Testis (tissue), 5 donors: ENCODE measurements at places on chromosomes 2 and 18. TPM values are rescaled to one million over a fixed set of nuclear protein-coding genes. Genes with fewer than 3 reads are reported as not detected.

GRCh38 chr18:56825878-56826277 lies 174.7 kb downstream of the WDR7 start:
- no peak overlapping the region for H3K27ac ChIP-seq
- H3K36me3 ChIP-seq, result no peaks in the 10 kb centered on the region
- no peak overlapping the region for H3K4me3 ChIP-seq
- no peaks in the 10 kb centered on the region for H3K27me3 ChIP-seq

DNA sequence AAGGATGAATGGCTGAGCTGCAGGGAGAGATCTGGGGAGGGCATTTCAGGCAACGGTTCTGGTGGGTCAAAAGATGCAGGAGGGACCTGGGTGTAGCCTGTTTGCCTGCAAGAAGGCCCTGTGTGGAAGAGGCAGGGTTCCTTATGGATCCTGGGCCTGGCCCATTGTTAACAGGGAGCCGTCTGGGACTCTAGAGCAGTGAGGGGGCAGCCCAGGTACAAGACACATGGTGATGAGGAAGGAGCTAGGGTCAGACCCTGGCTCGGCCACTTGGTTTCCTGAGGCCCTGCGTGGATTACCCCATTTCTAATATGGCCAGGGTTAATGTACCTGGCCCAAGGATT lies 124.9 kb downstream of the GLI2 start:
- no peaks in the 10 kb centered on the region for H3K27me3 ChIP-seq
- no peak overlapping the region for H3K4me3 ChIP-seq
- peaks cover 29% of the 10 kb centered on the region for H3K4me1 ChIP-seq
- no peak overlapping the region for H3K27ac ChIP-seq
- no peak for DNase-seq

DNA sequence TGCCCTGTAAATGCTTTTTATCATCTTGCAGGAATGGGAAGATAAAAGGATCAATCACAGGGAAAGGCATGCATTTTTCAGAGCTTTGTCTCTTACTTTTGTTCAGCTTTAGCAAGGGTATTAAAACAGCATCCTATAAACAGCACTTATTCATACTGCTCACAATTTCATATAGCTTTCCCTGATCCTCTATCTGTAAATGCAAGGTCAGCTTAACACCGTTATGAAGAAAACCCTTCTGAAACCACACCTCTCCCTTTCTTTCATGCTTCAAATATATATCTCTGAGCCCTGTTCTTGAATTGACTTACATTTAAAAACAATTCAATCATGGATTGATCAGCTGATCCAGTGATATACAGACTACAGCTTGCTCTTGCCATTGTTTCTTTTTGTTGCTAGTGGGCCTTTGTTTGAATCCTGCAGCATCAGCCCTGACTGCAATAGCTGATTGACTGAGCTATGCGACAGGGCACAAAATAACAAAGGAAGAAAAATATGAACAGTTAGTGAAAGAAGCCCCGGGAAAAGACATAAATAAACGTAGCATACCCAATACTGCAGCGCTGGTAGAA lies 795.5 kb upstream of the CDH2 start:
- no peak for DNase-seq
- H3K4me3 ChIP-seq, result no peak overlapping the region
- no peak overlapping the region for H3K27ac ChIP-seq
- no peaks in the 10 kb centered on the region for H3K4me1 ChIP-seq
- H3K27me3 ChIP-seq, result no peaks in the 10 kb centered on the region

GRCh38 chr2:24825883-24826772 lies 32.9 kb downstream of the CENPO start:
- no peaks in the 10 kb centered on the region for H3K27me3 ChIP-seq
- H3K27ac ChIP-seq, result no peak overlapping the region
- peaks cover 5% of the 10 kb centered on the region for H3K4me1 ChIP-seq
- DNase-seq, result peak; percentile 12

DNA sequence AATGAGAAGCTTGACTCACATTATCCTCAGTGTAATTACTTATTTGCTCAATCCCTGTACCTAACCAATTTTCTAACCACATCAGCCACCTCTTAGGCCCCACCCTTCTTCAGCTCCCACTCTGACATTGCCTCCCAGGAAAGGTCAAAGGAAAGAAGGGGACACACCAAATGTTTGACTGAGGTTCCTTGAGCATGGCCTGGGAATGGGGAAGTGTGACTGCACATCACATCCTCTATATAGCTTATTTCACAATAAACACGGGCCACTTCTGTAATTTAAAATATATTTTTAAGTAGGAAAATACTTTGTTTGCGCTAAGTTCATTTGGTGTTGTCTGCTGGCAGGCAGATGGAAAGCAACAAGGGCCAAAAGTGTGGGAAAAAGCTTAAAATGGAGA lies 3.0 kb upstream of the FIGLA start:
- no peaks in the 10 kb centered on the region for H3K27me3 ChIP-seq
- DNase-seq, result no peak
- no peak overlapping the region for H3K27ac ChIP-seq
- H3K4me1 ChIP-seq, result peaks cover 5% of the 10 kb centered on the region

DNA sequence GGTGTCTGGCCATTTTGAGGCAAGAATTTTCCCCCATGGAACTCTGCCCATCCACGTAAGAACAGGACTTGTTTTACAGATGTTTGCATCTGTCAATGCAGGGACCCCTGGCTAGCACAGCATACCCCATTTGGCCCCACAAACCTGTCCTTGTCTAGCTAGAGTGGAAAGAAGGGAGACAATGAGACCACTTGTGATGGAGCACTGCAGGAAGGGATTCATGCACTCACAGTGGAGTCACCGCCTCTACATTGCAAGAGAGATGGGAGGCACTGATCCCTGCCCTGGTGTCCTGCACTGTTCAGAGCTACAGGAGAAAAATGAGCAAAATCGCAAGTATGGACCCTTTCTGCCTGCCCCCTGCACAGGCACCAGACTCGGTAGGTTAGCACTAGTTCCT lies 32.5 kb downstream of the NPAS2 start:
- H3K27ac ChIP-seq, result no peak overlapping the region
- H3K4me1 ChIP-seq, result no peaks in the 10 kb centered on the region
- no peaks in the 10 kb centered on the region for H3K36me3 ChIP-seq
- H3K27me3 ChIP-seq, result no peaks in the 10 kb centered on the region
- DNase-seq, result no peak

- H3K27ac ChIP-seq, result no peak overlapping the region
- no peak for DNase-seq
- H3K4me3 ChIP-seq, result no peak overlapping the region
- no peaks in the 10 kb centered on the region for H3K27me3 ChIP-seq
Measured at GRCh38 chr2:28439127-28439526, 46.5 kb downstream of the FOSL2 start.

DNA sequence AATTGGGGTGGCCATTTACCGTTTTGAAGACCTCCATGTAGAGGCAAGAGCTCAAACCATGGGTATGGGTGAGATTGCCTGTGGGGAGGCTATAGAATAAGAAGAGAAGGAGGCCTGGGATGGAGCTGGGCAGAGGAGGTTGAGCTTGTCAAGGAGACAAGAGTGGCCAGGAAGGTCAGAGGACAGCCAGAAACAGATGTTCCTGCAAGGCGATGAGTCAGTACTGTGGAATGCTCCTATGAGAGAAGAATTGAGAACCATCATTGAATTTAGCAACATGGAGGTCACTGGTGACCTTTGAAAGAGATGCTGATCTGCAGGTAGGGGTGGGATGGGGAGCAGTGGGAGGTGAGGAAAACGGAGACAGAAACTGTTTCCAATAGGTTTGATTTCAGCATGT lies 3.5 kb downstream of the ACSL3 start:
- no peak for DNase-seq
- peaks cover 35% of the 10 kb centered on the region for H3K4me1 ChIP-seq
- H3K4me3 ChIP-seq, result no peak overlapping the region
- H3K27me3 ChIP-seq, result no peaks in the 10 kb centered on the region

GRCh38 chr2:219099329-219099728 lies 38.6 kb upstream of the IHH start:
- DNase-seq, result no peak
- H3K27ac ChIP-seq, result no peak overlapping the region
- no peaks in the 10 kb centered on the region for H3K27me3 ChIP-seq
- H3K36me3 ChIP-seq, result no peaks in the 10 kb centered on the region
- no peak overlapping the region for H3K4me3 ChIP-seq
- no peaks in the 10 kb centered on the region for H3K4me1 ChIP-seq

DNA sequence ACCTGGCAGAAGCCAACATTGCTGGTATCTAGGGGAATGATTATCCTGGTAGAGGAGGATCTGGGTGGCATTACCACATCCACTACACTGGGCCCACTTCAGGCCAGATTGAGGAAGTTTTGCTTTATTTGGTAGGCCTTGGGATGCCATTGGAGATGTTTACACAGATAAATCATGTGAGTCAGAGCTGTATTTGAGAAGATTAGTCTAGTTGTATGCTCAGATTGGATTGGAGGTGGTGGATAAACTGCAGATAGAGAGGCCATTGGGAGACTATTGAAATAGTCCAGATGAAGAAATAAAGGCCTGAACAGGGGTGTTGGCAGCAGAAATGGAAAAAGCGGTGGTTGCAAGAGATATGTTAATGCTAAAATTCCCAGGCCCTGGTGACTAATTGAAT lies 81.5 kb downstream of the EFEMP1 start:
- no peaks in the 10 kb centered on the region for H3K36me3 ChIP-seq
- no peaks in the 10 kb centered on the region for H3K4me1 ChIP-seq
- no peak overlapping the region for H3K27ac ChIP-seq
- no peak for DNase-seq

- no peaks in the 10 kb centered on the region for H3K27me3 ChIP-seq
- no peak for DNase-seq
- H3K4me1 ChIP-seq, result no peaks in the 10 kb centered on the region
- H3K36me3 ChIP-seq, result no peaks in the 10 kb centered on the region
Measured at GRCh38 chr2:36809069-36809445, 112.5 kb downstream of the VIT start.

DNA sequence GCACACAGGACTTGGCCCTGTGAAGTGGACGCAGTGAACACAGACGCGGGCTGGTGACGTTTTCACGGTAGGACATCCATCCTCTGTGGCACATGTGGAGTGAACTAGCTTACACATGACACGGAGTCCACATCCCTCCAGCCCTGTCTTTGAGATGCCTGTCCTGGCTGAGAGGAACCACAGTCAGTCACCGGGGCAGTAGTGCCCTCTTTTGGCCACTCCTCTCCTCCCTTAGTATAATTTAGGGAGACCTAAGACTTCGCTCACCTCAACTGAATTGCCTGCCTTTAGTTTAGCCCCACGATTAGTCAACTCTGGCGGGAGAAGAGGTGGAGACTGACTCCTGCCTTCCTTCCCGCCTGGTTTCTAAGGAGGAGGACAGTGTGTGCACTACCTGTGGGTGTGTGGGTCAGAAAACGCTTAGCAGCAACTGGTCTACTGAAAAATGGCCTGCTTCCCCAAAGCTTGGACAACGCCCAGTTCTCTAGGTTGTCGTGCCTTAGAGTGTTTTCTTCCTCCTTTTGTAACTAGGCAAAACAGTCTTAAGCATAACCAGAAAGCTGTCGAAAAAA lies 70.6 kb downstream of the MBP start:
- no peaks in the 10 kb centered on the region for H3K36me3 ChIP-seq
- H3K4me1 ChIP-seq, result peaks cover 19% of the 10 kb centered on the region
- no peak overlapping the region for H3K4me3 ChIP-seq
- DNase-seq, result peak; percentile 38
- no peak overlapping the region for H3K27ac ChIP-seq

DNA sequence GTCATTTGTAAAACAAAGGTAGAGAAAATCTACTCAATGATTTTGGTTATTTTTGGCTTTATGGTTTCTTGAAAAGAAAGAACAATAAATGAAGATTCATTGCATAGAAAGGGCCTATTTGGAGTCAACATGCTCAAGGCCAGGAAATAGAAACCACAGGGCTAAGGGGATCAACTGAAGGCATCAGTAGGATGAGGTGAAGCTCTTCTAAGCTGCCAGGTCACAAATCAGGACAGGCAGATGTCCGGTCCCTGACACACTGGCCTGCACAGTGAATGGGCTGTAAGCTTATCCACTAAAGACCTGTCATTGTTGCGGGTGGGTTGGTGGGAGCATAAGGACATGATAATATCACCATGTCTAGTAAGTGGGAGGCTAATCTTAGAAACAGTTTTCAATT lies 31.6 kb upstream of the RNF138 start:
- H3K36me3 ChIP-seq, result no peaks in the 10 kb centered on the region
- no peaks in the 10 kb centered on the region for H3K27me3 ChIP-seq
- no peak overlapping the region for H3K4me3 ChIP-seq
- H3K4me1 ChIP-seq, result no peaks in the 10 kb centered on the region

DNA sequence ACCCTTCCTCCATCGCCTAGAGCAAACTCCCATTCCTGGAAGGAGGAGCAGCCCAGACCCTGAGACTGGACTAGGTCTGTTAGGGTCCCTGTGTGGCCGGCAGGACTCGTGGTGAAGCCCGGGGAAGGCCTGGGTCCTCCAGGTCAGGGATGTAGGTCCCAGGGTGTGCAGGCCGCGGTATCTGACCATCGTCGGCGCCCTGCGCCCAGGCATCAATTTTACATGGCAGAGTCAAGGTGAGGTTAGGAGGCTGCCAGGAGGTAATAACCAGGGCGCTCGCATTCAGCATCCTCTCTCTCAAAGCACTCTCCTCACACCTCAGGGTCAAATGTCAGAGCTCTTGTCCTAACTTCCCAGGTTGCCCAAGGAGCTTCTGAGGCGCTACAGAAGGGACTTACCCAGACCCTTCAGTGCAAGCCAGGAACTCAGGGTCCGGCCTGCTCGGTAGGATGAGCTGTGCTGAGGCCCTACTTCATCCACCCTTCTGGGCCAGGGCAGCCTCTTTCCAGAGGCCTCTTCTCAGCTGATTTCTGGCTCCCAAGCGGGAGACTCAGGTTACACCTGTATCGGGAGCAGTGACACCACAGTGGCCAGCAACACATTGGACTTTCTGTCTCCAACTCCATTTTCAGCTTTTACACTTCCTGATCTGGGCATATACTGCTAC lies 628 bp downstream of the SH2D6 start:
- no peaks in the 10 kb centered on the region for H3K36me3 ChIP-seq
- H3K27ac ChIP-seq, result peak overlapping the region; percentile 95
- peak overlapping the region; percentile 83 for H3K4me3 ChIP-seq
- peaks cover 33% of the 10 kb centered on the region for H3K4me1 ChIP-seq

Gene COL4A4
- 4.1 TPM for total RNA-seq

Gene SERPINB4
- total RNA-seq, result not detected

Gene DAW1
- total RNA-seq, result 31.2 TPM

Gene SLC8A1
- 1.4 TPM for total RNA-seq

Gene CD226
- total RNA-seq, result 3.0 TPM

Gene GREB1
- 136 TPM for total RNA-seq

Gene POMC
- total RNA-seq, result 77.2 TPM

Gene MFF
- total RNA-seq, result 368 TPM

Gene AMER3
- total RNA-seq, result 3.5 TPM
